Right lung (tissue), 10 donors: ENCODE measurements at places on chromosomes 7 and 10. TPM values are rescaled to one million over a fixed set of nuclear protein-coding genes. Genes with fewer than 3 reads are reported as not detected.

The ZNF365 gene
- 0.38 TPM for polyA plus RNA-seq

GRCh38 chr7:154832557-154833138, 170.3 kb downstream of the PAXIP1 start:
- DNase-seq: no peak

DNA sequence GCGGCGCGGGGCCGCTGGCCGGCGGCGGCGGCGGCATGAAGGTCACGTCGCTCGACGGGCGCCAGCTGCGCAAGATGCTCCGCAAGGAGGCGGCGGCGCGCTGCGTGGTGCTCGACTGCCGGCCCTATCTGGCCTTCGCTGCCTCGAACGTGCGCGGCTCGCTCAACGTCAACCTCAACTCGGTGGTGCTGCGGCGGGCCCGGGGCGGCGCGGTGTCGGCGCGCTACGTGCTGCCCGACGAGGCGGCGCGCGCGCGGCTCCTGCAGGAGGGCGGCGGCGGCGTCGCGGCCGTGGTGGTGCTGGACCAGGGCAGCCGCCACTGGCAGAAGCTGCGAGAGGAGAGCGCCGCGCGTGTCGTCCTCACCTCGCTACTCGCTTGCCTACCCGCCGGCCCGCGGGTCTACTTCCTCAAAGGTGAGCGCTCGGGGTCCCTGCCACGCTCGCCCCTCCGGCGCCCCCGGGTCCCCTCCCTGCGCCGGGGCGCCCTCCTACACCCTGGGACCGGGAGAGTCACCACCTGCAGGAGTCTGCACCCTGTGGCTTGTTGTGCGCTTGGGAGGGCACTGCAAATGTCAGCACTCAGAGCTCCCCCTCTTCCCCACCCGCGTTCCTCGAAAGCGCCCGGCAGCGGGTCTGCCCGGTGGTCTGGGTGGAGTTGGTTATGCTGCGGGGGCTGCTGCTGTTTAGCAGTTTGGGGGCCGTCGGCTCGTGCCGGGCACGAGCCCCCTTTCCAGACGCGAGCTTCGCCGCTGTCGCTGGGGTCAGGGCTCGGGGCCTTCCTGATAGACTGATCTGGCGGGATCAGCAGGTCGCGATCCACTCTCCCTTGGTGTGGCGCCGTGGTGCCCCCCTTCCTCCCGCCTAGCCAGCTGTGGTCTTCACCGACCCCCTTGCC, 627 bp downstream of the DUSP5 start:
- DNase-seq: peak; percentile 42

The SFTPD gene
- polyA plus RNA-seq: 11.5 TPM

- DNase-seq: no peak
Measured at GRCh38 chr7:41148521-41148951, 554.4 kb downstream of the INHBA start.

The SMO gene
- polyA plus RNA-seq: 63.8 TPM

The TRIM50 gene
- polyA plus RNA-seq: 0.14 TPM

The PTPRN2 gene
- 7.5 TPM for polyA plus RNA-seq

- DNase-seq: no peak
Measured at GRCh38 chr10:3180355-3181025, 7.9 kb upstream of the PITRM1 start.

DNA sequence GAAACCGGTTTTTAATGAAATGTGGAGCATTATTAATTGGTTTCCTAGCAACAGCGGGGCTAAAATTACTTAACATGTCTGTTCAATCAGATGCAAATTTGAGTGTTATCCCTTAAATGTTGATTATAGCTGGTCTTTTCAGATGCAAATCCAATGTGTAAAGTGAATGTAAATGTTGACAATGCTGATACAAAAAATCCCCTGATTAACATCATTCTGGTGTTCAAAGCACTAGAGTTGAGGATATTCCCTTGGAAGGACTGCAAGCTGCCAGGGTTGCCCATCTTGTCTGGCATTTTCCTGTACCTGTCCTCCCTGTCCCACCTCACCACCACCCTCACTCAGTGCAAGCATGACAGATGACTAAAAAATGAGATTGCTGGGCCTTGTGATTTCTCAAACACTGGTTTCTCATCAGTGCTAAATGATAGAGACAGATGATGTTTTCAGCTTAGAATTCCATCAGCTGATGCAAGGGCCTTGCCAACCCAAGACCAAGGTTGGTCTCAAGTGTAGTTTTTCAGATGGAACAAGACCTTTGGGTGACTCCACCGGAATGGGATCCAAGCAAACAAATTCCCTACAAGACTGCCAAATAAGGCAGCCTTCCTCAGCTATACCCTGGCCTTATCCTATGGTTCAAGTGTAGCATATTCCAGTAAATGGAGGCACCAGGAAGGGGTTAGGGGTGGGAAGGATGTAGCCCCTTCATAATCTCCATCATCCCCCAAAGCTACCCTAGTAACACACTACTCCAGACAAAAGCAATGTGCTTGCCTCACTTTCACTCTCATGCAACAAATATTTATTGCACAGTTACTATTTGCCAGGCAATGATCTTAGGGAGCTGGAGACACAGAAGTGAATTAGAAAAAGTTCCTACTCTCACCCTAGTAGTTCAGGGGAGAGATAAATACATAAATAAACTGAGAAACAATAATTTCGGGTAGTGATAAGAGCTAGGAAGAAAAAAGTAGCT, 54.9 kb downstream of the JAZF1 start:
- no peak for DNase-seq

The HNRNPA2B1 gene
- polyA plus RNA-seq: 1,354 TPM

GRCh38 chr10:36492590-36493515, 632.5 kb upstream of the ANKRD30A start:
- no peak for DNase-seq

The CPXM2 gene
- polyA plus RNA-seq: 1.9 TPM

DNA sequence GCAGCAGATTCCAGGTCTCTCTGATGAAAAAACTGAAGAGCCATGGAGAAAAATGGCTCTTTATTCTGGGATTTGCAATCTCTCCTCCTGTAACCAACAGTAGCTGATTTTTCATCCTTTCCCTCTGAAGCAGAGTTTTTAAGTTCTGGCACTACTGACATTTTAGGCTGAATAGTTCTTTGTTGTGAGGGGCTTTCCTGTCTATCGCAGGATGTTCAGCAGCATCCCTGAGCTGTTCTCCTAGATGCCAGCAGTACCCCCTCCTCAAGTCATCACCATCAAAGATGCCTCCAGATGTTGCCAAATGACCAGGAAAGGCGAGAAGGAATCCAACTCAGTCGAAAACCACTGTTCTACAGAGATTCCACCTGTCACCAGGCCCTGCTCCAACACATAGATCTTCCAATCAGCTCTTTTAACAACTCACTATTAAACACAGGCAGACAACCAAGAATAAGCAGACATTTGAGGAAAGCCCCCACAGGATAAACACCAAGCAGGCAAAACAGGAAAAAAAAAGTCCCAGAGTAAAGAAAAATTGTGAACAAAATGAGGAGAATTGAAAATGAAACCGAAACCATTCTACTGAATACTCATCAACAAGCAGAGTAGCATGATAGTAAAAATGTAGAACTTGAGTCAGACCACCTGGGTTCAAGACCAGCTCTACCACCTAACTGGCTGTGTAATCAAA, 124.8 kb downstream of the MPP7 start:
- no peak for DNase-seq

GRCh38 chr7:114141415-114141814, 222.6 kb upstream of the PPP1R3A start:
- DNase-seq: no peak

The CFAP58 gene
- 2.0 TPM for polyA plus RNA-seq

- DNase-seq: no peak
Measured at GRCh38 chr10:33664070-33664469, 329.6 kb upstream of the NRP1 start.

DNA sequence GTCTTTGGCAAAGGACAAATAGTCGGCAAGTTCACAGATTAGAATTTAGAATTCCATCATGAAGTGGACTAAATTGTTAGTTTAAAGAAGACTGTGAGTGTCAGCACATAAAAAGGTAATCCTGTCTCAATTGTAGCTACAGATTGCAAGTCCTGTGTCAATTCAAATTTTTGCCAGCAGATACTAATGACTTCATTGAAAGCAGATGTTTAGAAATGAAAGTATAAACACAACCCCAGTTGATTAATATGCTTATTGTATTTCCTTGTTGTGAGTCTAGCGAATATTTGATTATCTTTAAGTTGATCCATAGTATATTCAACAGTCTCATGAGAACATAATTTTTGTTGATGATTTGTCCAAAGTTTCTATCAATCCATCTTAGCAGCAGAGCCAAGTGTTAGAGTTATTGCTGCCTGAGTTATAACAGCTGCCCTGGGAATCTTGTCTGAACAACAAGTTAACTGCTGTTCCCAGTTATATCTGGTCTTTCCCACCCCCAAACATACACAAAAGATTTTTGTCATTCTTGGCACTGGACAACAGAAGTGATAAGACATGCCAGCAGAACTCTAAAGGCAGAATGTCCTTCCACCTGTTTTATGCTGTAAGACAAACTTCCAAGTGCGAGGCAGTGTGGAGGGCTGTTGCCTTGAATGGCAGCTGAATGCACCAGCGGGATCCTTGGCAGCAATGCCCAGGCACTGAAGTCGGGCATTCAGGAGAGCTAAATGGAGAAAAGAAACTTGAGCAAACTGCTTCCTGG, 21.3 kb upstream of the HERPUD2 start:
- no peak for DNase-seq

GRCh38 chr10:86953747-86954680, 3.4 kb downstream of the MMRN2 start:
- DNase-seq: no peak

The LDB3 gene
- polyA plus RNA-seq: 2.2 TPM

The NUTM2B gene
- 2.1 TPM for polyA plus RNA-seq

DNA sequence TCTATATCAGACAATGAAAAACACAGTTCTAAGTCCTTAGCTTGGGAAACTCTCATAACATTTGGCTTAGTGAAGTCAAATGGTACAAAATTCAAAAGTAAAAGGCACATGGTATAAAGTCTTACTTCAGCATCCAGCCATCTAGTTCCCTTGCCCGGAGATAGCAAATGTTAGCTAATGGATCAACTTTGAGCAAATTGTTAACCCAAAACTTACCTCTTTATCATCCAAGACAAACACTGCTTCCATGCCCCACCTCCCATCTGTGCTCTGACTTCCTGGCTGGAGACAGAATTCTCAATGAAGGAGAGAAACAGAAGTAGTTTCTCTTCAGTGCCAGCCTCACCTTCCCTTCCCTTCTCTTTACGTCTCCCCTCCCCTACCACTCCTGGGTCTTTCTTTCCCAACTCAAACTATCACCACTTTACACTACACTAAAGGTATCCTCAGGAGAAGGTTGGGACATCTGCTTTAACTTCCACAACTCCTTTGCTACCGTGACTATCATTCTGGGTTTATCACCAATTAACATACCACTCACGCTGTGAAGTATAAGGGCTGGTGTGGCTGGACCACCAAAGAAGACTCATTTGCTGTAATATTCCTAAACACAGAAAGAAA, 21.2 kb upstream of the ZNRF2 start:
- no peak for DNase-seq
